ENCODE measurements at places on chromosomes 16 and 17. TPM values are rescaled to one million over a fixed set of nuclear protein-coding genes. Genes with fewer than 3 reads are reported as not detected.

The CDR2 gene
- 56.5 TPM for total RNA-seq

The SLFN11 gene
- 0.25 TPM for total RNA-seq

The NPIPA5 gene
- 1.1 TPM for total RNA-seq

DNA sequence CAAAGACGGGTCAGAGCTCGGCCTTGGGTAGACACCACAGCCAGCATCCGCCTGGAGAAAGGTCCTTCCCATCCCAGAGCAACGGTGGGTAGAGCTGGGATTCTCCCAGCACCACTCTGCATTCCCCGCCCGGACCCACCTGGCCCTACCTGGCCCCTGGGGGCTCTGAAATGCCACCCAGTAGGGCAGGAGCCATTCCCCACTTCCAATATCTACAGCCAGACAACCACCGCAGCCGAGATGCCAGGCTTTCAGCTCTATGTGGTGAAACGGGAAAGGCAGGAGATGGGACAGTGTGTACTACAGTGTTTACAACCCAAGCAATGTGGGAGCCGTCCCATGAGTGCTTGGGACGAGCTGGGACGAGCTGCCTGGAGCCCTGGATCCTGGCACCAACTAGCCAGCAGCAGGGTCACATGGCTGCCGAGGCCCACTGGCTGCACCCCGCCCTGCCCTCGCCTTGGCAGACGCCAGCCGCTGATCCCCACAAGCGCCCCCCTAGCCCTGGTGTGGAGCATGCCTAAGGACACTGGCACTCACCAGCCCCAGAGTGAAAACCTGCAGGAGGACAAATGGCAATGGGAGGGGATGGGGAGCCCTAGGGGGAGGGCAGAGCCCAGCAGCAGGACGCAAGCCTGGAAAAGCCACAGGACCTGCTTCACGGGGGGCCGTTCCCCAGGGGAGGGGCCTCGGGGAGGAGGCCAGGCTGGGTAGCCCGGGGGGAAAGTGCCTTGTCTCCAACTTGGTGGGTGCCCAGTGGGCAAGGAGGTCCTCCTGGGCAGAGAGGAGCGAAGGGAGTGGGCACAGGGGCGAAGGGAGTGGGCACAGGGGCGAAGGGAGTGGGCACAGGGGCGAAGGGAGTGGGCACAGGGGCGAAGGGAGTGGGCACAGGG is 13.5 kb downstream of the TMC6 start:
- no peak overlapping the region for H3K27ac ChIP-seq
- no peak overlapping the region for H3K4me3 ChIP-seq
- no peak for DNase-seq
- no peaks in the 10 kb centered on the region for H3K36me3 ChIP-seq
- H3K27me3 ChIP-seq, result peaks cover 5% of the 10 kb centered on the region
- no peaks in the 10 kb centered on the region for H3K4me1 ChIP-seq

GRCh38 chr17:49387498-49388289 is 25.6 kb upstream of the ZNF652 start:
- no peak overlapping the region for H3K4me3 ChIP-seq
- no peak overlapping the region for H3K27ac ChIP-seq
- H3K27me3 ChIP-seq, result peaks cover 2% of the 10 kb centered on the region

All from astrocyte (in vitro differentiated cells and primary cell).